ENCODE measurements at places on chromosomes 7 and 10.

- no peak for DNase-seq
These were observed 22.6 kb upstream of the MTURN start for GRCh38 chr7:30112103-30112713.

DNA sequence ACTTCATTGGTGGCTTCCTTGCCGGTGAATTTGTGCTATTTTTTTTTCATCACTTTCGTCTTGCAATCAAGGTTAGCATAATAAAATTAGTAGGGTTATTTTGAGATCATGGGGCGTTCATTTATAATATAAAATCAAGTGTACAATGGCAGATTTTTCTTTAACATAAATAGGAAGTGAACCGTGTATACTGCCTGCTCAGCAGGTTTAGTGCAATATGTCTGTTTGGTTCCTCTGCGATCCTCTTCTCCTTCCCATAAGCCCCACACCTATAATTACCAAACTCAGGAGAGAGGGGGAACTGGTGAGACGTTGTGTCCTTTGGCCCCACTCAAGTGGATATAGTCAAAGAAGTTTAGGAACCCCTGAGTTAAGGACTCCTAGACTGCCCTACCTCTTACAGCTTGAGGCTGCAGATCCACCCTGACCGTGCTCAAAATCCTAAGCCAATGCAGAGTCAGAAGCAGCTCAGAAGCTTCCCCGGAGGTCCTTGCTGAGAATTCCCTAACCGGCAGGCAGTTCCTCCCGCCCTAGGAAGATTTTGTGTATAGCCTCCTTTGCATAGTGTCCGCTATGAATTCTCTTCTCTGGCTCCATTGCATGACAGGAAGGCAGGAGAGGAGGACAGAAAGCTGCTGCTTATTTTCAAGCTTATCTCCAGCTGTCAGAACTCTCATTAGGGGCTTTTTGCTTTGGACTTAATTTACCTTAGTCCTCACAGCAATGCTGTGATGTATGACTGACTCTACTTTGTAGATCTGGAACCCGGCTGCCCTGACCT, 41.5 kb downstream of the PYROXD2 start:
- DNase-seq, result no peak

GRCh38 chr10:14017467-14017866, 313.3 kb downstream of the FRMD4A start:
- no peak for DNase-seq

- no peak for DNase-seq
These were observed 291.5 kb upstream of the ZNF32 start for GRCh38 chr10:43939939-43940820.

GRCh38 chr10:52443419-52444388, 129.6 kb downstream of the DKK1 start:
- no peak for DNase-seq

GRCh38 chr7:101714097-101714496, 85.0 kb upstream of the MYL10 start:
- no peak for DNase-seq

- DNase-seq, result no peak
These were observed 39.5 kb downstream of the PRKAG2 start for GRCh38 chr7:151837285-151838042.

Measured in CD4-positive, alpha-beta T cell treated with Interleukin-17A for 4 hours (primary cell).